Mucosa of descending colon (tissue), 3 donors: ENCODE measurements at places on chromosomes 4 and X. TPM values are rescaled to one million over a fixed set of nuclear protein-coding genes. Genes with fewer than 3 reads are reported as not detected.

Gene OCRL
- 30.7 TPM for total RNA-seq

Gene KIT
- 16.8 TPM for total RNA-seq

Gene MAGEB17
- not detected for total RNA-seq

Gene SETD7
- 24.8 TPM for total RNA-seq

Gene NPY1R
- 2.8 TPM for total RNA-seq

Gene ITM2A
- 14.5 TPM for total RNA-seq

Gene CXCL8
- total RNA-seq: 44.6 TPM

Gene WNK3
- total RNA-seq: 0.27 TPM

Gene DCAF8L2
- total RNA-seq: not detected

Gene TRMT10A
- total RNA-seq: 7.7 TPM

Gene SCML1
- 11.5 TPM for total RNA-seq

Gene NOX1
- total RNA-seq: 96.7 TPM

Gene SHOX
- 0.12 TPM for total RNA-seq

Gene DDX53
- not detected for total RNA-seq

Gene FAM200B
- total RNA-seq: 38.9 TPM

Gene NRK
- 0.10 TPM for total RNA-seq

Gene VCX2
- total RNA-seq: not detected

Gene PPP3CA
- total RNA-seq: 40.4 TPM

DNA sequence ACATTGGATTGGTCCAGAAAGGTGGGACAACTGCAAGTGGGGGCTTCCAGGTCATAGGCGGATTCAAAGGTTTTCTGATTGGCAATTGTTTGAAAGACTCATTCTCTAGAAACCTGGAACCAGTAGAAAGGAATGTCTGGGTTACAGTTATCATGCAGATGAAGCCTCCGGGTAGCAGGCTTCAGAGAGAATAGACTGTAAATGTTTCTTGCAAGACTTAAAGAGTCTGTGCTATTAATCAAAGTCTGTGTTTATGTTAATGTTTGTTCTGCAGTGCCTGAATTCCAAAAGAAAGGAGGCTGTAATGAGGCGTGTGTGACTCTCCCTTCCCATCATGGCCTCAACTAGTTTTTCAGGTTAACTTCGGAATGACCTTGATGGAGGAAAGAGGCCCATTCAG, 43.9 kb upstream of the GC start:
- no peak for DNase-seq

GRCh38 chr4:108965472-108966076, 202.7 kb upstream of the ETNPPL start:
- DNase-seq: no peak

GRCh38 chrX:110413727-110414124, 55.1 kb downstream of the RTL9 start:
- DNase-seq: no peak

DNA sequence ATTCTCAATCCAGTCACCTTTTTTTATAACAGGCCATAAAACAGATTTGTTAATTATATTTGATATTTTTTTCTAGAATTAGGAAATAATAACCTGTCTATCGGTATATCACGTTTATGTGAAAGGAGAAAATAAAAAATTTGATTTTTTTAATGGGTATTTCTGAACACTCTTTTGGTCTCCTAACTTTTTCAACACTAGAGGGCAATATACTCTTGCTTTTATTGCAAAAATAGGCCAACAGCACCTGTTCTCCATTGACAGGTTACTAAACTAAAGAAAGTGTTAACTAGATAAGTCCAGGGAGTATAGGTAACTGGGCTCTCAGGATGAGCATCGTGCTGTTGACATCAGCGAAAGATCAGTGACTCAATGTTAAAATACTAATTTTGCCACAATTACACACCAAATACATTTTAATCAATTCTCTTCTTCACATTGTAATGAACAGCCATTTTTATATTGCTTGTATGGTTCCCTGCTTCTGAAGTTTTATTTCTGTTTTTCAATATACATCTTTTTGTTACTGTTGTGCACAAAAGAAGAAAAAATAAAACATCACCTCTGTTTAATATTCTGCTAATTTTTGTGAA, 22.8 kb downstream of the NDST4 start:
- DNase-seq: no peak

- no peak for DNase-seq
Observed at GRCh38 chr4:142331132-142331531, 515.0 kb downstream of the INPP4B start.

DNA sequence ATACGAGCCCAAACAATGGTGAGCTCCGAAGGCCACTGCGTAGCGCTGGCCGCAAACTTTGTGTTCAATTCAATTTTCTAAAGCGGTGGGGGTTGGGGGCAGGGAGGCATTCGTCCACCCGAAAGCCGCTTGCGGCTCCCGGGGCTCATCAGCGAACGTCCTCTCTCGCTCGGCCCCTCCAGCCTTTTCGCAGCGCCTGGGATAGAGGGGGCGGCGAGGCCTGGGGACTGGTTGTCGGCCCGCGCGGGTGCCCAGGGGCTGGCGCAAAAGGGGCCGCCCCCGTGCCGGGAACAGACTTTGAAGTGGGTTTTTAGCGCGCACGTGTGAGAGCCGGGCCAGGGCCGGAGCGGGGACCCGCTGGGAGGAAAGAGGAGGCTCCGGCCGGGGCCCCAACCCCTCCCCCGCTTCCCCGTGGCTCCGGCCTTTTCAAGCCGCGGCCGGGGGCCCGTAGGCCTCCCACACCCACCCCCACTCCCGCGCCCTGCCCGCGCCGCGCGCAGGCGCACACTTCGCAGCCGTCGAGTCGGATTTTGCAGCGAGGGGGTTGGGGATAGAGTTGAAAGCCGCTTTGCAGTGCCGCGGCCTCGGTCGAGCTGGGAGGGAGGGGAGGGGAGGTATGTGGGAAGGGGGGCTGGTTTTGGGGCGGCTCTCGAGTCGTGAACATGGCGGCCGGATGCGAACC, 8.3 kb downstream of the ZIC3 start:
- DNase-seq: no peak

DNA sequence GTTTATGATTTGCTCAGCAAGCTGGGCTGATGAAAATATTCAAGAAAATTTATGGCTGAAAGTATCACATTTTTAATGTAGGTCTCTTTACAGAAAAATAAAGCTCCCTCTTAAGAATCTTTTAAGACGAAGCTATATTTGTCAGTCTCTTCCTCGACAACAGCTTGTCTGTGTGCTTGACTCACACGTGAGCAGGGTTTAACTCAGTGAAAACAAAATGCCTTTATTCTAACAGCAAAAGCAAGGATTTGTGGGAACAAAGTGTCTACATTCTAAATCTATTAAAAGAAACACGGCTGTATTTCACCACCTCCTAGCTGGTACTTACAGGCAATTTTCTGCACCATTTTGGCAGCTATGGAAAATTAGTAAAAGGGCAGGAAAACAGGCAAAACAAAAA, 75.5 kb downstream of the NYX start:
- DNase-seq: no peak

DNA sequence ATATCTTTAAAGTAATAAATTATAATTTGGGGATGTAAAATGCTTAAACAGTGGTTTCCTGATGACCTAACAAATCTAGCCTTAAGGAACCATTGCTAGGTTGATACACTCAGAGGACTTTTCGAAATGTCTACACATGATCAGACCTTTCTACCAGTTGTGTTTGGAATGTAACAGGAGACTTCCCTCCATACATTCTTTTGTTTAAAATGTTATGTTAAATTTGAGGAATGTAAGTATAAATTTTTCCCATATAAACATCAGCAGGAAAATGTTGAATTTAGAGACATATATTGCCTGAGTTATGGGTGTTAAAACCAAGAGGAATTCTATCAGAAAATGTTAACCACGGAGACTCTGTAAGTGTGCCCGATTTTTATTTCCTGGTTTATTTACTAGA, 190.6 kb upstream of the SPRY1 start:
- no peak for DNase-seq

DNA sequence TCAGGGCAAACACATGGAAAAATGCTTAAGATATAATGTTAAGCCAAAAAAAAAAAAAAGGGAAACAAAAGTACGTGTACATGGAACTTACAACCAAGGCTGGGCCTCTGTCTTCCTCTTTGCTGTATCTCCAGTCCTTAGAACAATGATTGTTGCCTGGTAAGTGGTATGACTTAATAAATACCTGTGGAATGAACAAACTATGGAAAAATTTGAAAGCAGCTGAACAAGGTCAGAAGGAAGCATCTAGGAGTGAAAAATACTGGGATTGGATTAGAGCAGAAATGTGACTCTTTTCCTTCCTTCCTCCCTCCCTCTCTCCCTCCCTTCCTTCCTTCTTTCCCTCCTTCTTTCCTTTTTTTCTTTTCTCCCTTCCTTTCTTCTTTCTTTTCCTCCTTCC, 54.2 kb upstream of the SMIM10 start:
- DNase-seq: no peak

- peak; percentile 47 for DNase-seq
Observed at GRCh38 chr4:145178740-145179280, 1.6 kb downstream of the OTUD4 start.

DNA sequence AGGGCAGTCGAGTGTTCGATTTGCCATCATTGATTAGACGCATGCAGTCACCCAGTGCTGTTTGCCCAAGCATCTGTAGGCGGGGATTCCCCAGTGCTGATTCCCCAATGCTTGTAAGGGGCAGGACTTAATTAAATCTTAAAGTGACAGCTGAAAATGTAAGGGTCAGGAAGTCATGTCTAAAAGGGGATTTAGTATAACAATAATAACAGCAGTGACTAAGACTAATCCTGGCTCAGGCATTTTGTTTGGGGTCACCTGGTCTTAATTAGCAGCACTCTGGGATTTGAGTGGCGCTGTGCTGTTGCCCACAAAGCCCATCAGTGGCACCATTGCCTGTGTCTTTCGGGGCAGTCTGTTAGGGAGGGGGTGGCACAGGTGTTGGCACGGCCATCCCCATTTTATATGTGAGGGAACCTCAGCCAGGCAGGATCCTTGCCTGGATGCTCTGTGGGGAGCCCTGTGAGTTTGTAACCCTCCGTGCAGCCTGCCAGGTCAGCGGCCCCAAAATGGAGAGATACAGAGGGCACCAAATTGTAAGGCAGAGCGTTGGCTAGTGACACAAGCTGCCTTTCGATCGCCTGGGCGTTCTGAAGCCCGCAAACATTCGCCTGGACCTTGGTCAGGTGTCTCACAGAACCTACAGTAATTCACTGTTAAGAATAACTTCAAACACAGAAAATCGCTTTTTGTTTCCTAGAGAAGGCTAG, 146.7 kb downstream of the TBL1X start:
- DNase-seq: no peak

DNA sequence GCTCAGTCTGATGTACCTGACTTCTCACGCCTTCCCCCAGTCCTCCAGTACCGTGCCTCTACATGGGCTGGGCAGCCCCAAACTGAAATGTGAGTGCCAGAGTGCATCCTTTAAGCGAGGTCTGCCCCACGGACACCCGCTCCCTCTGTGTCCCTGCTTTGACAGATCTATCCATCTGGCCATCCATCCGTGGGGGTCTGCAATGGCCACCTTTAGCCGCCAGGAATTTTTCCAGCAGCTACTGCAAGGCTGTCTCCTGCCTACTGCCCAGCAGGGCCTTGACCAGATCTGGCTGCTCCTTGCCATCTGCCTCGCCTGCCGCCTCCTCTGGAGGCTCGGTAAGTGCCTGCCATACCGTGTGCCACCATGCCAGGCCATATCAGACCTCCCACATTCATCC, 827 bp downstream of the PORCN start:
- DNase-seq: no peak

- DNase-seq: no peak
Observed at GRCh38 chr4:177228599-177228998, 81.1 kb upstream of the NEIL3 start.

GRCh38 chr4:27016551-27016950, 155.9 kb downstream of the STIM2 start:
- DNase-seq: no peak

- DNase-seq: no peak
Observed at GRCh38 chrX:132744470-132744869, 214.0 kb downstream of the HS6ST2 start.

- no peak for DNase-seq
Observed at GRCh38 chrX:2282490-2283090, 218.2 kb downstream of the DHRSX start.

DNA sequence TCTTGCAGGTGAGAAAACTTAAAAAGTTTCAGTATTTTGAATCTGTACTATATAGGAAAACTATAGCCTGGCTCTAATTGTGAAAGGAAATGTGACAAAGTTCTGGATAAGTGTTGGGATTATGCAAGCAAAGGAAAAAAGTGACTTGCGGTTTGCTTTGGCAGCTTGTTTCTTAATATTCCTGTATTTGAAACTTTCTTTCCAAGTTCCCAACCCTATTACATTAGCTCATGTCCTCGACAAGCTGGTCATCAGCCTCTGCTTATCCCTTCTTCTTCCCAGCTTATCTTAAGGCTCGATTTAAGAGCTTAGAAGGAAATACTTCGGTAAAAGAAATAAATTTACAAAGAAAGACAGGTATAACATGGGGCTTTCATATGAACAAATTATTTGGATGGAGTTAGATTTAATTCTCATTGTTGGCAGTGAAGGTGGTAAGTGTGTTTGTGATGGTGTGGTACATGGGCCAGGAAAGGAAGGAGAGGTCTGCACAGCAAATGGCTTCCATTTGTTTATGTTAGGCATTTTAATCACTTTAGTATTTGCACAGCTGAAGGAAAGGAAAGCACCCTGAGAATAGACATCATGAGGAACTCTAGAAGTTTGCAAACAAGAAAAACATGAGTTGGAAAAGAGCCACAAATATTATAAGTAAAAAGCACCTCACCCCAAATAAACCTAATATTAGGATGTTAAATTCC, 5.1 kb upstream of the MYOZ2 start:
- no peak for DNase-seq

- no peak for DNase-seq
Observed at GRCh38 chr4:190017357-190018200, 9.5 kb downstream of the FRG2 start.

- no peak for DNase-seq
Observed at GRCh38 chrX:152733261-152733975, at the start of the genes CSAG1 and MAGEA12. Gene CSAG1, minus strand, starts transcription at chrX:152733721. Its CDS starts 1,261 bp downstream, at chrX:152732460. Gene MAGEA12, plus strand, starts transcription at chrX:152733757. Its CDS starts 2,405 bp downstream, at chrX:152736162.

DNA sequence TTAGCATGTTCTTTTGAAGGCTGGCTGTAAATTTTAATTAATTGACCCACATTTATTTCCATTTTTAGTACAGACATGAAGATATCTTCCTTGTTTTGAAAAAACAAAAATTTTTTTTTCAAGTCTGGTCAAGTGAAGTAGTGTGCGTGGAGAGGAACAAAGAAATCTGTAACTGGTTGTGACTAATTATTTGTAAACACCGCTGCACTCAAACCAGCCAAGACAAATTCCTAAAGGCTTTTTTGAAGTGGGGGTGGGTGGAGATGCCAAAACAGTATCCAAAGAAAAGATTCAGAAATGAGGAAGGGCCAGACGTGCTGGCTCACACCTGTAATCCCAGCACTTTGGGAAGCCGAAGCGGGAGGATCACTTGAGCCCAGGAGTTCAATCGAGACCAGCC, 88.3 kb downstream of the SHROOM2 start:
- DNase-seq: no peak

- DNase-seq: no peak
Observed at GRCh38 chr4:89820010-89820409, 17.0 kb downstream of the SNCA start.

- no peak for DNase-seq
Observed at GRCh38 chrX:103877571-103877970, 45.5 kb upstream of the RAB9B start.
